ENCODE measurements at places on chromosomes 11 and 22.

DNA sequence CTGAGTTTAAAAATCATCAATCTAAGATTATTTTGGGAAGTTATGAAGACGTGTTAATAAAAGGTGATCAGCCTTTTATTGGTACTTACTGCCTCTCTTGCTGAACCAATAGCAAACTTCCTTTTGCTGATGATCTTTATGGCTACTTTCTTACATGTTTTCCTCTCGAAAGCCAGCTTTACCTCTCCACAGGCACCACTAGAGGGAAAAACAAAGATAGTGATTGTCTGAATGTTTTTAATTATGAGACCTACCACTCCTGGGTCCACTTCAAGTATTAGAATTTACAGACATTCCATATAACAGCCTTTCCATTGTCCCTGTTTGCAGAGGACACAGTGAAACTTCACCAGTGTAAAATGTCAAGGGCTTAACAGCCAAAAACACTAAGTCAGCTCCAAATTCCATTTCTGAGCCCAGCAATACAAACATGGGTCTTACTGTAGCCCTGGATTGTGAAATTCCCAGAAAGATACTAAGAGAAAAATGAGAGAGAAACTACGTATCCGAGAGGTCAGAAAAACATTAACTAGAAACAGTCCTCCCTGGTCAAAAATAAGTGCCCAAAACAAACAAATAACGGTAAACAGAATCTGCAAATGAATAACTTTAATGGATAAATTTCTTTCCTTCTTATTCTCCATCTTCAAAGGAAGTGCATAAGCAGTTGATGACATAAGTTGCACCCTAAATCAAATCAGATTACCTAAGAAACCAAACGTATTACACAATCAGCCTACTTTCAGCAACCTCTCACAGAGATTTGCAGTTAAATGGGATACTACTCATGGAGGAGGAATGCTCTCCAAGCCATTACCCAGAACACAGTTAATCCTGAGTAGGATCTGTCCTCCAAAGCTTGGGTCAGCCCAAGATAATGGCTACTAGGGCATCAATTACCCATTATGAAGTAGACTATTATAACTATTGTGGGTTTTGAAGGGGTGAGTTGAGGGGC is 29.5 kb downstream of the CHEK2 start:
- DNase-seq, result no peak

DNA sequence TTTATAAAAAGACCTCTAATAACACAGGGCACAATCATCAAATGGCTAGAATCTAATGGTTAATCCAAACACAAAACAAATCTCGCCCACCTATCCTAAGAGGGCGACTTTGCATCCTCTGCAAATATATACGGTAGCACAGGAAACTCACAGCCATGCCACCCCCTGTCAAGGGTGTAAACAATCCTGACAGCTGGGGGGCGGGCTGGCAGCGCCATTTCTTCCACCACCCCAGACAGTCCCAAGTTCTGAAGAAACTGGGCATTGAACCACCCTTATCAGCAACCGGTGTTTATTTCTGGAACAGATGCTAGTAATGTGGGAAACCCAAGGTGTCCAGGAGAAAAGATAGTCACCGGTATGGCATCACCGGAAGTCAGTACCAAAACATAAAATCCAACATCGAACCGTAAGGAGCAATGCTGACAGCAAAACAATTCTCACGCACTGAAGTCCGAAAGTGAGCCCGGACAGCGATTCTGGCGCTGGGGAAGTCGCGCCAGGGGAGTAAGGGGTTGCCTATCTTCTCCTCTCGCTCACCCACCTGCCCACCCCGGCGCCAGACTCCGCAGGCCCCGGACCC is 825 bp downstream of the FBXO3 start:
- peak; percentile 22 for DNase-seq

- DNase-seq, result no peak
Measured at GRCh38 chr11:33941637-33942160, 49.8 kb upstream of the LMO2 start.

GRCh38 chr11:27470166-27470565 is 2.4 kb downstream of the LGR4 start:
- no peak for DNase-seq

DNA sequence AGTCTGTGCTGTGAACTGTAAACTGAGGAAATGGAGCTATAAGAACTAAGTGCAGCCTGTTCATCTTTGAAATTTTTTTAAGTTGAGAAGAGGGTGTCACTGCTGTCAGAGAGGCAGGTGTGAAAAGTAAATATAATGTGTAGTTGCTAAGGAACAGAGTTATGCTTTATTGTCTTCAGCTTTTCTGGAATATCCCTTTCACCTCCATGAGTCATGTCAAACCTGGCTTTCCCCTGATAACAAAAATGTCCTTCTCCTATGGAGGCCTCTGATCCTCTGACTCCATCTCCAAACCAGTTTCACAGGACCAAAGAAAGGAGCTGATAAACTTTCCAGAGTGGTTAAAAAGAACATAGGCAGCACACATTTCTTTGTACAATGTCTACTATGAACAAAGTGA is 12.8 kb upstream of the MUC15 start:
- DNase-seq, result no peak

DNA sequence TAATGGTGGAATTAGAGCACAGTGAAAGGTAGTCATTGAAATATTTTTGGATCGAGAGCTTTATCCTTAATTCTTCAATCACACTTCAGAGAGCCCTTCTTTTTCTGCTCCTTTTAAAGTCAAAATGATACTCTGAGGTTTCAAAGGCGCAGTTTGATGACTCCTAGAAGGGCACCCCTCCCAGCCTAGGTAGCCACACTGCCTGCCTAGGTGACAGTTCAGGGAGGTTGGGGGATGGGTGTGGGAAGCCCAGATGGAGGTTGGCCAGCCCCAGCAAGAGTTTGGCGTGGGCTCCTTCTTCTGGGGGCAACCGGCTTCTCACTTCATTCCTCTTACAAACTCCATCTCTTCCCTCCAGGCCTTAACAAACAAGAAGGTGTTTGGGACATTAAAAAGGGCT is 28.6 kb upstream of the PHF21A start:
- DNase-seq, result no peak

DNA sequence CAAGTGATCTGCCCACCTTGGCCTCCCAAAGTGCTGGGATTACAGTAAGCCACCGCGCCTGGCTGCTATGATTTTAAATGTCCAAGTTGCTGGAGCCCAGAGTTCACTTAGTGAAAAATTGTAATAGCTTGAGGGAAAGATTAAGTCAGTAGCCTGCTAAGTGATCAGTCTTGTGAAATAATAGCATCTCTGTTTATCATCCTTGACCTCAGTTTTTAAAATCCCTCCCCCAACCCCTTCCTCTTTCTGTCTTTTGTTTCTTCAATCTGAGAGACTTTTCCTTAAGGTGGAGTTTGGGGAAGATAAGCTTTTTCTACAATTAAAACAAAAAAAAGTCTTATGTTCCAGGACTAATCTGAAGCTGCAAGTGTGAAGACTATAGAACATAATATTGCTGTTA is 6.4 kb downstream of the HIPK3 start:
- no peak for DNase-seq

GRCh38 chr22:19398206-19398605 is 33.3 kb downstream of the HIRA start:
- no peak for DNase-seq
